ENCODE measurements at places on chromosomes 3 and 15.

DNA sequence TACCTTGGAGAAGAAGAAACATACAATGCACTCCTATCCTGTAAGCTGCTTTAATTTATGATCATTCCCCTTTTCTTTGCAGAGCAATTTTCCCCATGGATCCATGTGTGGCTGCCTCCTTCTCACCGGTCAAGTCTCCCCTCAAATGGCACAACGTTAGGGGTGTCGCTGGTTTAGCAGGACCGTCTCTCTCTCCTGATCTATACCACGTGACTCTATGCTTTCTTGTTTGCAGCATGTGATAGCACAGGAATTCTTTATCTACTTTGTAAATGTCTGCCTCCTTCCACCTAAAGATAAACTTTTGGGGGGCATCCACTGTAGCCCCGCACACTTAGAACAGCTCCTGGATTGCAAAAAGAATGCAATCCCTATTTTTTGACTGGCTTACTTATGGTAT, 506.0 kb downstream of the MAGI1 start:
- DNase-seq, result no peak

- DNase-seq, result no peak
Observed at GRCh38 chr3:150870406-150870805, 34.8 kb downstream of the MINDY4B start.

GRCh38 chr15:80485370-80486164, 81.4 kb downstream of the ARNT2 start:
- DNase-seq, result no peak

- no peak for DNase-seq
Observed at GRCh38 chr3:146503461-146504202, 34.3 kb upstream of the PLSCR2 start.

GRCh38 chr3:142213298-142213697, 12.1 kb downstream of the GK5 start:
- no peak for DNase-seq

DNA sequence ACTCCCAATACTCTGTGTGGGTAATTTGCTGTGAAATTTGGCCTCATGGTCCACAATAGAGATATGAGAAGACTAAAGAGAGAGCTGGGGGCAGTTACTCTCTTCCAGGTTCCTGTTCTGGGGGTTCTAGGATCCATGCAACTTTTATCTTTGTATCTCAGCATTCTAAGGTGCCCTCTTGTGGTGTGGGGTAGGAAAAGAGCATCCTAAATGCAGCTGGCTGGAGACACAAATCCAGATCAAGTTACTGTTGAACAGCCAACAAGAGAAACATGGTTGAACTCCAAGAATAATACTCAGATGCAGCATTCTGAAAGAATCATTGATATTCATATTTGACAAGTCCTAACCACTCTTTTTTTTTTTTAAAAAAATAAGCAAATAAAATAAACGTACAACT, 238.2 kb downstream of the GREM1 start:
- no peak for DNase-seq

GRCh38 chr15:74775132-74775562, 6.7 kb upstream of the CSK start:
- no peak for DNase-seq

DNA sequence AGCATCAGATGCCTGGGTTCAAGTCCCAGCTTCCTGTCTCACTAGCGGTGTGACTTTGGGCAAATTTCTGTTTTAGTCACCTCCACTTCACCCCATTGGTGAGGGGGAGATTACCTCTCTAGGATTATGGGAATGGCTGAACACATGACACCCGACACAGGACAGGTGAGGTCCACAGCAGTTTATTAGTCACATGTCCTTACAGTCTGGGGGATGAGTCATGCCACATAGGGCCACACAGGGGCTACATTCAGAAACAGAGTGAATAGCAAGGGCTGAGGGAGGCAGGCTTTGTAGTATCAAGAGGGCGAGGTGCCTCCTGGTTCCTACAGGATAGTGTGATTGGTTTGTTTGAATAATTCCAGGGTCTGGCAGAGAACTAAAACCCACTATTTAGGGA, 15.2 kb upstream of the ITGA11 start:
- no peak for DNase-seq

DNA sequence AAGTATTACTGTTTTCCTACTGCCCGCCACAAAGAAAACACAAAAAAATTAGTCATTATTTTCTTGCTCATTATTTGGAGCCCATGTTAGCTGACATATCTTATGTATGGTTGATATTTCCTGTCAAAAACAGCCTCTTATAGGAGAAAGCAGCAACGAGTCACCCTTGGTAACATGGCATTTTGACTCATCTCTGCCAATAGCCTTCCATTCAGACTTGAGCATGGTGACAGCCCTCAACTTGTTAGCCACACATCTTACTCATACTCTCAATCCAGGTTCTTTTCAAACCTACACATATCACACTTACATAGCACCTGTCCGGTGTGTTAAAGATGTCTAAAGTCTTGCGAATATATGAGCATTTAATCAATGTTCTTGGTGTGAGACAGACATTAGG, 109.4 kb upstream of the SAMMSON start:
- no peak for DNase-seq

DNA sequence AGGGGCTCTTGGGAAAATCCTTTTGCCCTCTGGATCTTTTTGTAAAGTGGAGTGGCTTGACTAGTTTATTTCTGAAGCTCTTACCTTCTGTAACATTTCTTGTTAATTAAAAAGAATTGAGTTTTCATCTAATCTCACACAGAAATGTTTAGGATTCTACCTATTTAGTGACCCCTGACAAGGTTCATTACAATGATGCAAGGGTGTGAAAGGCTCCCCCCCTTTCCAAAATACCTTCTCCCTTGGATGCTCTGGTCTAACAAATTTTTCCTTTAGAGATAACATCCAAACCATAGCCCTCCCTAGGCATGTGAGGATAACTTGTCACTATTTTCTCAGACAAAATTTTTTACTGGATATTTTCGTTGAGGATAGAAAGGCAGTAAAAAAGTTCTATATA, 223.9 kb downstream of the THRB start:
- DNase-seq, result no peak
